BJ (cell line): ENCODE measurements at places on chromosomes 11 and 22.
A peak's percentile ranks its signal among the peaks of the same experiment; 100 is the strongest.

DNA sequence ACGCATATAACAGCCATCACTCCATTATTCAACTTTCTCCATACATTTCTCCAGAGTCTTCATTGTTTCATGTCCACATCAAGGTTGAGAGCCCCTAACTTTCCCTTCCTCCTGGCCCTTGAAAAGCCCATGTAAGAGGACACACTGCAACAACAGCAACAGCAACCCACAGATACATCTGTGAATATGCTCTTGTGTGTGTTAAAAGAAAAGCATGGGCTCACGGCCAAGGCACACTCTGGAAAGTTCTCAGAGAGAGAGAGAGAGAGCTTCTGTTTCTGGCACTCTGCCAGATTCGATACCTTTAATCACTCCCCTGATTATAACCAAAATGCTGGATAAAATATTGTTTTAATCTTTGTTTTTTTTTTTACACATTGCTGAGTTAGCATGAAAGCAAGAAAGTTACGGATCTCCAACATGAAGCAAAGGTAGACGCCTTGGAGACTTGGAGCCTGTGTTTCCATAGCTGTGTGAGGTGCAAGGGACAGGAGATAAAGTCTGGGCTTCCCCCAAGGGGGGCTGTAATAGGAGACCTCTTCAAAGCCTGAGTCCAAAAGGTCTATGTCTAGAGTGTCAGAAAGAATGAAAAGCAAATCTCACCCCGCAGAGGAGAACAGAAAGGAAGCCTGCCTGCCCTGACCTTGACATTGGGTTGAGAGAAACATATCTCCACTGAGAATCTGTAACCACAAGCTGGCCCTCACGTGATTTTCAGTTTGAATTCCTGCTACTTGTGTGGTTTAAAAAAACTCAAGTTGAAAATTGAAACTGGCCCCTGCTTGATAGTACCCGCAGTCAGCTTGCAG is 33.7 kb upstream of the MPPED1 start:
- no peak for DNase-seq

DNA sequence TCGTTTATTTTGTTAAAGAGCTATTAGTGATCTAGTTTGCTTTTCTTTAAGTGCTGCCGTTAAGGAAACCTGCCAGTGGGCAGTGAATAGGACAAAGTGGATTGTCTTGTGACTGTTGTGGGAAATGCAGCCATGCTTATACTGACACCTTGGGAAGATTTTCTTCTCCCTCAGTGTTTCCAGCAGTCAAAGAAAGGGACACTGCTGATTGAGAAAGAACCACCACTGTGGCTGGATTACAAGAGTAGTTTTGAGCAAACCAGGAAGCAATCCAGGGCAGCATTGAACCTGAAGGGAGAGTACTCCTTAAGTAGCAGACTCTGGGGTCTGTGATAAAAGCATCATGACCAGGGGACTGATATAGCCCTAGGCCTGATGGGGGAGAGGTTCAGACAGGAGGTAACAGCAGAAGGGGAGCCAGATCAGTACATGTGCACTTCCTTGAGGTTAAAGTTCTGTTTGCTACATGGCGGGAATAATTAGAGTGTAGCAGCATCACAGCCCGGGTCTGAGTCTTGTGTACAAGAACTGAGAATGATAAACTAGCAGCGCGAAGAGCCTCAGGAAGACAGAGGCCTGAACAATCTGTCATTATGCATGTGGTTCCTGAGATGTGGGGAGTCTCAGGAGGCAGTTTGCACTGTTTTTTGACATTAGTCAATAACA is 167.8 kb downstream of the C11orf91 start:
- no peak for DNase-seq

DNA sequence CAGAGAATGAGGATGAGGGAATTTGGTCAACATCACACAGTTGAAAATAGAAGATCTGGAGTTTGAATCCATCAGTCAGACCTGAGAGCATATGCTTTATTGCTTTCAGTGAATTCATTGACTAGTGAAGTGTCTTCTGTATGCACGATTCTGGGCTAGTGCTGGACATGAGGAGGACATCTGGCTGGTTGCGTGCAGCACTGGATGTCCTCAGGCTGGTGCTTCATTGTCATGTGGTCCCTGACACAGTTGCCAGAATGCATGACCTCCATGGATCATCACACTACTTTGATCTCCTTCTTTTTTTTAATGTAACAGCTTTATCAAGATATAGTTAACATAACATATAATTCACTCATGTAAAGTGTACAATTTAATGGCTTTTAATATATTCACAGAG is 44.5 kb upstream of the MMP7 start:
- no peak for DNase-seq

DNA sequence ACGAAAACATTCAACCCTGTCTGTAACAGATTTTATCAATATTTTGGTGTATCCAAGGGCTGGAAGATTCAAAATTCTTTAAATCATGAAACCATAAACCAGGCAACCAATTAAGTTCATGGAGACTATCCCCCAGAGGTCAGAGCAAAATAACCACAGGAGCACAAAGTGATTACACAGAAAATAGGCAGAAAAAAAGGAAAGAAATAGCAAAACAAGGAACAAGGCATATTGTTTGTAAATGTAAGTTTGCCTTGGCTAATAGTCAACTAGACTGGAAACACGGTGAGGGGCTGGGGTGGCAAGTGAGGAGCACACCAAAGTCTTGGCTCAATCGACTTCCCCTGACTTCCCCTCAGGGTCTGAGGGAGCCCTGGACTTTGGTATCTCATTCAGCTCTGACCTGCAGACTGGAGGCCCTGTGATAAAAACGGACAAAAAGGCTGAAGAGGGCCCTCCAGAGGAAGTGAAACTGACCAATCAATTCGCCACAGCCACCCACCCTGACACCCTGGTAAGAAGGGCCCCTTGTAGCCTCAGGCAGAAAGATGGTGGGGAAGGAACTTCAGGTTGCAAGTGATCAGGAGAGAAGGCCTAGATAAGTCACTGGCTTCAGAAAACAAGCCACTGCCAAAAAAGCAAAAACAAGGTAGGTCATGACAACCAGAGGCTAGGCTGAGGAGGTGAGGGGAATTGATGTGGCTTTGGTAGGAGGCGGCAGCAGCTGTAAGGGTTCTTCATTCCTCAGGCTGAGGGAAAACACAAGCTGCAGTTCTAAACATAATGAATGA is 1.8 kb downstream of the SIK3 start:
- peak; percentile 44 for DNase-seq

- no peak for DNase-seq
Measured at GRCh38 chr22:49972163-49973017, 11.8 kb downstream of the PIM3 start.

DNA sequence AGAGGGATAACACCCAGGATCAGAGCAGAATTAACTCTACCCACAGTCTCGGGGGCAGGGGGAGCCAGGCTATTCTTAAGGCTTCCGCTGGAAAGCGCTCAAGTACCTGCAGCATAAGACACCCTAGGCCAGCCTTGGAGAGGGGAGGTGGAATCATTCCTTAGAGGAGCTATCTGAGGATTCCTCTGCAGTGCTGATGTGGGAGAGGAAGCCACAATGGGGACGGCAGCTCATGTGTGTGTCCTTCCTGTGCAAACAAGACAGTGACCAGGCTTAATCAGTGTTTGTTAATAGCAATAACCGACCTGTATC is 382.2 kb upstream of the CADM1 start:
- DNase-seq = no peak

- peak; percentile 88 for DNase-seq
Measured at GRCh38 chr11:116984589-116984988, 113.6 kb downstream of the SIK3 start.

DNA sequence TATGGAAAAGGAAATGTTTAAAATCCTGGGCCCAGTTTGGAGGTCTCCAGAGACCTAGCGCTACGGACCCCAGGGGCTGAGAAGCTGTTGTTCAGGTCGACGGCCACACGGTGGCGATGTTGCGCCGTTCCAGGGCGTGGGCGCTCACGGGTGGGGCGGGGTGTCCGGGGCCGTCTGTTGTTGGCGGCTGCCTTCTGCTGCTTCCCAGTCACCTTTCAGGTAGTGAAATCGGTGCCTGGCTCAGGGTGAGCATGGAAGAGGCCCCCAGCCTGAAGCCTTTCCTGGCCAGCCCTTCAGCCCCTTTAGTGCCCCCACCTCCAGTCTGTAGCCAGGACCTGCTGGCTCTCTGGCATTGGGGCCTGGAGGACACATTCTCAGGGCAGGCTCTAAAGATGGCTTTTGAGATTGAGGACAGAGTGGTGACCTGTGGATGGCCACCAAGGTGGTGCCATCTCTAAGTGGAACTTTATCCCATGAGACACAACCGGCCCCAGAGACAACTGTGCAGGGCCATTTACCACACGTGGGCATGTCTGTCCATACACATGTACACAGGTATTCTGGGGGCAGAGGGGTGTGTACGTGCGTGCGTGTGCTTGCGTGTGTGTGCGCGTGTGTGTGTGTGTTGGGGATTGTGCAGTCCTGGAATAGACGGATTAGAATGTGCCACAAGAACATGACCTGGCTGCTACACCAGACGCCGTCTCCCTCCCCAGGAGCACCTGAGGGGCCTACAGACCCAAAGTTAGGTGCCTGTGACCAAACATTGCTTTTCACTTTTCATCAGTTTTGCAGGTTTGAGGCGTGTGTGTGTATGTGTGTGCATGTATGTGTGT is 53.8 kb downstream of the ST14 start:
- DNase-seq = no peak
